ENCODE measurements at places on chromosomes 6 and 20.

- DNase-seq = no peak
Observed at GRCh38 chr20:53306192-53306805, 287.3 kb downstream of the ZNF217 start.

- DNase-seq = no peak
Observed at GRCh38 chr6:115901896-115902295, 158.8 kb downstream of the FRK start.

- no peak for DNase-seq
Observed at GRCh38 chr6:14550822-14551221, 433.2 kb downstream of the CD83 start.

DNA sequence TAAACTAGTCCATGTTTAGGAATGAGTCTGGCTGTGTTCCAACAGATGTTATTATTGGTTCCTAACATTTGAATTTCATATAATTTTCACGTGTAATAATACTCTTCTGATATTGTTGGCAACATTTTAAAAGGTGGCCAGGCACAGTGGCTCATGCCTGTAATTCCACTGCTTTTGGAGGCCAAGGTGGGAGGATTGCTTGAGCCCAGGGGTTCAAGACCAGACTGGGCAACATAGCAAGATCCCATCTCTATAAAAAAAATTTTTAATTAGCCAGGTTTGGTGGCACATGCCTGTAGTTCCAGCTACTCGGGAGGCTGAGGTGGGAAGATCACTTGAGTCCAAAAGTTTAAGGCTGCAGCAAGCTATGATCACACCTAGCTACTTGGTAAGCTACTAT is 116.2 kb downstream of the MTHFD1L start:
- DNase-seq = no peak

DNA sequence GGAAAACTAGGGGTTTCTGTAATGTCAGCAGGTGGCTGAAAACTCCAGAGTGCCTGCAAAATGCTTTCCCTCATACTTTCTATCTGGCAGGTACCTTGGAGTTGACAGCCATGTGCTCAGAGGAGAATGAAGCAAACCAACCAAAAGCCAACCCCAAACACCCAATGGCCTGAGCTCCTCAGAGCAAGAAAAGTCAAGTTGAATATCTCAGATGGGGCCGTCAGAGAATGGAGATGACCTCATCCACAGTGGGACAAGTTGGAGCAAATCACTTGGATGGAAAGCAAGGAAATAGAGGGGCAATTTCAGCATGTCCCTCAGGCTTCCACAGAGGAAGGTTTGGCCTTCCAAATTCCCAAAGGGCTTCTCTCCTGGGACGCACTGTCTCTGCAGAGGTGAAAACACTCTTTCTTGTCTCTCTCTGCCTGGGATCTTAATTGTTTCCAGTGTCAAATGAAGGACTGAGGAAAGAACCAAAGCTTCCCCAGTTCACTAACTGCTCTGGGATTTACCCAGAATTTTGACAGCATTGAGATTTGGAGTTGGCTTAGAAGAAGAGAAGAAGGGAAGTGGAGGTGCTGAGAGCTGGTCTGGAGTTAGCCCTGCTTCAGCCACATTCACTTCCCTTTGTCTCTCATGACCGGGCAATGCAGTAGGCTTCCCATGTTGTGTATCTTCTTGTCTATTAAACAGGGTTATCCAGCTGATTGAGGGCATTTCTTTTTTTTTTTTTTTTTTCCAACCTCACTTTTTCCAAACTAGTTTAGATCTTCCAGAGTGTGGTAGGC is 42.2 kb downstream of the PRND start:
- DNase-seq = peak; percentile 59

GRCh38 chr6:139647841-139648240 is 273.4 kb upstream of the CITED2 start:
- no peak for DNase-seq

- DNase-seq = no peak
Observed at GRCh38 chr6:110095935-110096334, 83.5 kb downstream of the WASF1 start.

GRCh38 chr6:52877168-52877567 is 32.3 kb downstream of the GSTA3 start:
- DNase-seq = no peak

GRCh38 chr20:19256085-19256484 is 43.6 kb downstream of the SLC24A3 start:
- no peak for DNase-seq

GRCh38 chr6:135323202-135323668 is 142.1 kb downstream of the MYB start:
- DNase-seq = no peak

DNA sequence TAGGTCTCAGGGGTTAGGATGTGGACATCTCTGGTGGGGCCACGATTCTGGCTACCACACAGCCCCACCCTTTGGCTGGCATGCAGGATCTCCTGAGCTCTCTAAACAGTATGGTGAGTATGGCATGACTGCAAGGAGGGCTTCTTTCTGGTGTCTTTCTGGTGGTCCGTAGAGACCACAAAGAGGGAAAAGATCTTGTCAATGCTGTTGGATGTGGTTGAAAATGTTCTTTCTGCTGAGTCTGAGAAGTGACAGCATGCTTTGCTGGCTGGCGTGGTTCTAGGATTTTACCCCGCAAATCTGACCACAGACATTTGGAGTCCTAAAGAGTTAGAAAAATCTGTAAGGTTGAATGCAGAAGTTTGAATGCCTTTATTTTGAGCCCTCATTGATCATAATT is 474.9 kb upstream of the CHD6 start:
- DNase-seq = no peak

Measured in HL-60 (cell line).